Activated CD4-positive, alpha-beta memory T cell treated with anti-CD3 and anti-CD28 coated beads for 36 hours (primary cell): ENCODE measurements at places on chromosomes 2 and 18. TPM values are rescaled to one million over a fixed set of nuclear protein-coding genes. Genes with fewer than 3 reads are reported as not detected.

Gene MBD5
- total RNA-seq, result 19.1 TPM

Gene FAM110C
- 3.6 TPM for total RNA-seq

Gene PDCD1
- 47.4 TPM for total RNA-seq

Gene TACR1
- total RNA-seq, result not detected

Gene PDCL3
- total RNA-seq, result 47.7 TPM

Gene FEV
- not detected for total RNA-seq

Gene GREB1L
- not detected for total RNA-seq

Gene CHST9
- total RNA-seq, result not detected

Gene TMEM37
- not detected for total RNA-seq

Gene CIB4
- not detected for total RNA-seq

GRCh38 chr2:26483957-26484565 lies 6.1 kb upstream of the OTOF start:
- no peak overlapping the region for H3K4me3 ChIP-seq
- no peaks in the 10 kb centered on the region for H3K4me1 ChIP-seq
- no peaks in the 10 kb centered on the region for H3K36me3 ChIP-seq
- H3K27ac ChIP-seq, result no peak overlapping the region

DNA sequence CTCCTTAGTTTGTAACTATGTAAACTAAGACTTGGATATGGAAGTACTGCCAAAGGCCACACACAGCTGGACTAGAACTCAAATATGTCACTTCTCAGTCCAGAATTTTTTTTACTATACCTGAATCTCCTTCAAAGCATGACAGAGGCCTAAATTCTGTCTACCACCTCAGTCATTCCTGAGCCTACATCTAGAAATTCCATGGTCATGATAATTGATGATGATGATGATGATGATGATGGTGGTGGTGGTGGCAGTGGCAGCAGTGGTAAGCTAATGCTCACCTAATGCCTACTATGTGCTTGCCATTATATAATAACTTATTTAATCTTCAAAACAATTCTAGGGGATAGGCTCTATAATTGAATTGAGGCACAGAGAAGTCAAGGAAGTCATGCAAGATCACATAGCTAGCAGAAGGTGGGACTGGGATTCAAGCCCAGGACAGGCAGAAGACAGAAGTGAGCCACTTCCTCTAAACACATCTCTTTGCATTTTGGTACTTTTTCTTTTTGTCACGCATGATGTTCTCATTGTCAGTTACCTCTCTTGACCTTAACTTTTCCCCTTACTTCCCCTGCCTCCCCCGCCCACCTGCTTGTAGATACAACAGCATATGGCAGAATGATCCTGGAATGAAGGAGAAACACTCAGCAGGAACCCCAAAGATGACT lies 539.3 kb downstream of the TNS1 start:
- no peaks in the 10 kb centered on the region for H3K27me3 ChIP-seq
- peaks cover 5% of the 10 kb centered on the region for H3K36me3 ChIP-seq
- H3K27ac ChIP-seq, result no peak overlapping the region
- H3K4me1 ChIP-seq, result no peaks in the 10 kb centered on the region

DNA sequence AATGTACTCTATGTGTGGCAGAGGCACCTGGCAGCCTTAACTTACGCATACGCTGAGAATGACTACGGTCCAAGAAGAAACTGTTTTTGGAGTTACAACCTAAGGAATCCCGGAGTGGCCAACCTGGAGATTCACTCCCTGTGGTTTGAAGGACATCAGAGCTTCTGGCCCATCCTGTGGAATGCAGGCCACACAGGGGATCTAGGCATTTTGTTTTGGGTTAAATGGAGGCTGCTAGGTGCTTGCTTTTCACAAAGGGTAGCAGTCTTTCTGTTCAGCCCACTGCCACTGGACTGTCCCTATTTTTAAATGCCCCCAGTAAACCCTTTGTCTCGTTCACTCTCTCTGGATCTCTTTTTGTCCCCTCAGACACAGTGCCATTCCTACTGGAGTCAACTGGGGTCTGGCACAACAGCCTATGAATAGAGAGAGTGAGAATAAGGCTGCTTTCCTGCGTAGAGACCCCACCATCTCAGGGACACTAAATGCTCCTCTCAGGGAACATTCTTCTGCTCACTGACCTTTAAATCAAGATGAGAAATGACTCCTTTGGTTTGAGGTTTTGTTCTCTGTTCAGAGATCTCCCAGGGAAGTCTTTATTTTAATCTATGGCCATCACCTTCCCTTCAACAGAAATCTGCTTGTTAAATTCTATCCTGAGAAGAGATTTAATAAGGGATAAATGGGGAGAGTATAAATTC lies 124.9 kb downstream of the B3GNT2 start:
- no peak for DNase-seq
- no peaks in the 10 kb centered on the region for H3K36me3 ChIP-seq
- H3K4me3 ChIP-seq, result no peak overlapping the region
- H3K4me1 ChIP-seq, result peaks cover 6% of the 10 kb centered on the region
- no peak overlapping the region for H3K27ac ChIP-seq
- H3K27me3 ChIP-seq, result no peaks in the 10 kb centered on the region

- H3K4me1 ChIP-seq, result peaks cover 5% of the 10 kb centered on the region
- no peak overlapping the region for H3K4me3 ChIP-seq
- no peak overlapping the region for H3K27ac ChIP-seq
- H3K36me3 ChIP-seq, result no peaks in the 10 kb centered on the region
Observed at GRCh38 chr2:85806358-85807118, 52.7 kb downstream of the ATOH8 start.

GRCh38 chr2:240430595-240430994 lies 4.9 kb upstream of the GPC1 start:
- H3K4me1 ChIP-seq, result peaks cover 30% of the 10 kb centered on the region
- H3K36me3 ChIP-seq, result no peaks in the 10 kb centered on the region
- H3K4me3 ChIP-seq, result no peak overlapping the region
- H3K27me3 ChIP-seq, result peaks cover 25% of the 10 kb centered on the region
- no peak overlapping the region for H3K27ac ChIP-seq
- DNase-seq, result no peak

- H3K4me1 ChIP-seq, result peaks cover 39% of the 10 kb centered on the region
- peak overlapping the region; percentile 37 for H3K4me3 ChIP-seq
- DNase-seq, result no peak
- H3K27ac ChIP-seq, result peak overlapping the region; percentile 87
- H3K27me3 ChIP-seq, result peaks cover 10% of the 10 kb centered on the region
- H3K36me3 ChIP-seq, result no peaks in the 10 kb centered on the region
Observed at GRCh38 chr2:127410871-127411652, 7.2 kb upstream of the PROC start.

DNA sequence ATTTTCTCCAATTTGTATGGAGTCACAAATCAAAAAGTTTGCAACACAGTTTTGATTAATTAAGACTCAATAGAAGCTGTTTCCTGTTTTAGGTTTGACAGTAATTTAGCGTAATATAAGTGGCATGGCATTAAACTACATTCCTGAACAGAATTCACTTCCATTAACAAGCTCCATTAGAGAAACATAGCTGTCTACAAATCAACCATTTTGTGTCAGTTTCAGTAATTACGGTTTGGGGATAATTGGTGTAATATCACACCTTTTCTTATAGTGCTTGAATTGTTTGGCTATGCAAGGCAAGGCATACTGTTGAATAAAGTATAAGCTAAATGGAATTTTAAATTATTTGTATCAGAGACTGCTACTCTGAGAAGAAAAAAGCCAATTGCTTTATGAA lies 585.5 kb downstream of the CBLN2 start:
- no peaks in the 10 kb centered on the region for H3K4me1 ChIP-seq
- H3K4me3 ChIP-seq, result no peak overlapping the region
- DNase-seq, result no peak

GRCh38 chr2:29606104-29607037 lies 315.0 kb downstream of the ALK start:
- no peak for DNase-seq
- no peak overlapping the region for H3K27ac ChIP-seq
- no peaks in the 10 kb centered on the region for H3K36me3 ChIP-seq
- no peak overlapping the region for H3K4me3 ChIP-seq
- H3K27me3 ChIP-seq, result peaks cover 7% of the 10 kb centered on the region
- no peaks in the 10 kb centered on the region for H3K4me1 ChIP-seq

- no peaks in the 10 kb centered on the region for H3K4me1 ChIP-seq
- no peak for DNase-seq
- H3K36me3 ChIP-seq, result no peaks in the 10 kb centered on the region
- H3K27me3 ChIP-seq, result peaks cover 4% of the 10 kb centered on the region
- H3K4me3 ChIP-seq, result no peak overlapping the region
- H3K27ac ChIP-seq, result no peak overlapping the region
Observed at GRCh38 chr2:240368781-240369331, 66.6 kb upstream of the GPC1 start.

DNA sequence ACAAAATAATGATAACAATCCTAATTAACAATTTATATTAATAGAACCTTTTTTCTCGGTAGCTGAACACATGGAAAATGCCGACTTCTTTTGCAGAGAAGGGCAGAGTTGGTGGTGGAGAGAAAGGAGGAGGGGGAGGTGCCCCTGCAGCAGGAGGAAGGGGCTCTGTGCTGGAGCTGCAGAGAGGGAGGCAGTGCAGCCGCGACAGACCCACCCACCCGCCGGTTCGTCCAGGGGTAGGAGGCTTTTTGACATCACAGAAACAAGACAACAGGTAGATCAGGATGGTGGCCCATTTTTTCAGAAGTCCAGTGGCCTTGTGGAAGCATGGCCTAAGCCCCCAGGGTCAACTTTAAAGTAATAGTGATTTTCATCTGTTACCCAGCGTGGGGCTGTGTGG lies 321.1 kb upstream of the SALL3 start:
- H3K36me3 ChIP-seq, result no peaks in the 10 kb centered on the region
- no peaks in the 10 kb centered on the region for H3K27me3 ChIP-seq
- no peak overlapping the region for H3K27ac ChIP-seq
- H3K4me1 ChIP-seq, result no peaks in the 10 kb centered on the region
- no peak for DNase-seq

GRCh38 chr18:77105028-77105427 lies 27.6 kb downstream of the MBP start:
- peaks cover 37% of the 10 kb centered on the region for H3K36me3 ChIP-seq
- peak overlapping the region; percentile 82 for H3K27ac ChIP-seq
- peaks cover 96% of the 10 kb centered on the region for H3K4me1 ChIP-seq
- H3K27me3 ChIP-seq, result no peaks in the 10 kb centered on the region

DNA sequence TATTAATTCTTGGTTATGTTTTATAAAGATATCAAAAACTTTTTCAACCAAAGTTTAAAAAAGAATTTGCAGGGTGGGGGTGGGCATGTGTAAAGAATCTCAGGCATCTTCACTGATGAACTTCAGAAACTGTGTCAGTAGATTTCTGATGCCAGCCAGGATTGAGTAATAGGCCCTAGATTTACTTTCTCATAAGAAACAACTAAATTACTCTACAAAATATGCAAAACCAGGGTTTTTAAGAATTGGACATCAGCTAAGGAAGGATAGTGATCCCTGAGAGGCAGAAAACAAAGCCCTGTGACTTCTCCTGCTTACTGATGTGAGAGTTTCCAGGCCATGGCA lies 11.9 kb upstream of the IL1R1 start:
- peaks cover 42% of the 10 kb centered on the region for H3K4me1 ChIP-seq
- DNase-seq, result no peak
- no peak overlapping the region for H3K4me3 ChIP-seq
- peaks cover 26% of the 10 kb centered on the region for H3K36me3 ChIP-seq
- peaks cover 6% of the 10 kb centered on the region for H3K27me3 ChIP-seq

- no peak for DNase-seq
- no peaks in the 10 kb centered on the region for H3K4me1 ChIP-seq
- H3K27me3 ChIP-seq, result no peaks in the 10 kb centered on the region
- no peak within 1 kb of the TSS for H3K4me3 ChIP-seq
- H3K36me3 ChIP-seq, result no peaks in the 10 kb centered on the region
Observed at GRCh38 chr2:95274291-95275150, at the start of gene PROM2. Gene PROM2 (plus strand): TSS chr2:95274449. CDS start chr2:95274586, 137 bp downstream.

DNA sequence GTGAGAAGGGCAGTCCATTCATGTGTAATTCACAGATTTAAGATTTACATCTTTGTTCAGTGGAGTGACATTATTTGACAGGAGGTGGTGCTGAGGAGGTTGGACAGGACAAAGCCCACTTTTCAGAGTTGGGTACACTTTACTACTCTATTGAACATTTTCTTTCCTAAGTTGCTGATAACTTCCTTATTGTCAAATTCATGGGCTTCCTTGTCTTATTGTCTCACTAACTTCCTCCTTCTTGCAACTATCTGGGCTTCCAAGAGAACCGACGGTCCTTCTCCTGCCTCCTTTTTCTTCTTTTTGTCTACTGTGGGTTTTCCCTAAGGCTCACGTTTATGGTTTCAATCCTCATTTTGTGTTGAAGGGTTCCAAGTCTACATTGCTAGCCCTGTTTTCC lies 67.7 kb upstream of the DNMT3A start:
- H3K27ac ChIP-seq, result no peak overlapping the region
- no peaks in the 10 kb centered on the region for H3K4me1 ChIP-seq
- no peak for DNase-seq
- no peaks in the 10 kb centered on the region for H3K27me3 ChIP-seq
- no peaks in the 10 kb centered on the region for H3K36me3 ChIP-seq

DNA sequence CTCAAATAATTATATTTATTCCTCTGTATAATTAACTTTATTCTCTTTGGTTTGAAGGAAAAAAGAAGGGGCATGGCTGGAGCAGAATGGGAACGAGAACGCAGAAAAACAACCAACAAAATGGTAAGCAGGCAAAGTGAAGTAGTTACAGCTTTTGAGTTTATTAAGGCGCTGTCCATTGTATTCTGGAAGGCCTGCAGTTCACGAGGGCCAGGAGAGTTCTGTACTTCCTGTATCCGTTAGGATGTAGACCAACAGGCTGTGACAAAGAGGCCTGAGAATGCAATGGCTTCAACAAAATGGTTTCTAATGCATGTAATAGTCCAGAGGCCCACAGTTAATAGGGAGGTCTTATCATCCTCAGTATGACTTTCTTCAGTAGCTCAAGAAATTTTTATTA lies 32.5 kb upstream of the SP100 start:
- H3K4me1 ChIP-seq, result peaks cover 5% of the 10 kb centered on the region
- no peak overlapping the region for H3K27ac ChIP-seq
- H3K27me3 ChIP-seq, result no peaks in the 10 kb centered on the region
- H3K4me3 ChIP-seq, result no peak overlapping the region

DNA sequence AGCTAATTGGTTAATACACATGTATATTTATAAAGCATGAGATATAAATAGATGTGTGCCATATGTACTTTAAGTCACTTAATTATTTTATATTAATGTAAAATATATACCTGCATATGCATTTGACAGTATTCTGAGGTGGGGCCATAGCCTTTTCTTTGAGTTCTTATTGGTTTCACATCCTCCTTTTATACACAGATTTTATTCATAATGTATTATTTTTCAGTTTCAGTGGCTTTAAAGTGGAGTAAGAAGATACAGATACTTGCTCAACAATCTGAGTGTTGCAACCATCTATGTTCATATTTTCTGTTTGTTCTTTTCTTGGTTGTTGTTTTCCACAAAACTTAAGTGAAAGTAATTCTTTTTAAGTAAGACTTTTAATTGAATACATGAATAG lies 436.5 kb downstream of the RND3 start:
- H3K4me1 ChIP-seq, result no peaks in the 10 kb centered on the region
- no peak for DNase-seq
- H3K27me3 ChIP-seq, result no peaks in the 10 kb centered on the region
- H3K36me3 ChIP-seq, result no peaks in the 10 kb centered on the region

DNA sequence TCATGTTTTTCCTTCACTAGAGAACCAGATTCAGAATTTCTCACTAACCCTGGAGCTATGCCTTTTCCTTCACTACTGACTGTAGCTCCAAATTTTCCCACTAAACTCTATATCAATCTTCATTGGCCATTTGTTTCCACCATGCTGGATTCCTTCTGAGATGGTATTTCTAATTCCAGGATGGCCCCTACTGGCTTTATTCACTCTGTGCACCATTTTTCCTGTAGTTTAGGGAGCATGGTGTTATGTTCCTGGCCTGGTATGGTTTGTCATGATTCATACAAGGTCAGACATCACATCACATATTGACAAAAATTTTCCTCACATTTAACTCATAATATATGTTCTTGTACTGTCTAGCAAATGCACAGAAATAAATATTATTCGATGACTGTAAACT lies 229.2 kb upstream of the TFPI start:
- H3K36me3 ChIP-seq, result no peaks in the 10 kb centered on the region
- DNase-seq, result no peak
- H3K4me1 ChIP-seq, result no peaks in the 10 kb centered on the region
- H3K4me3 ChIP-seq, result no peak overlapping the region
- H3K27ac ChIP-seq, result no peak overlapping the region
